ENCODE measurements at places on chromosomes 2 and 18.

DNA sequence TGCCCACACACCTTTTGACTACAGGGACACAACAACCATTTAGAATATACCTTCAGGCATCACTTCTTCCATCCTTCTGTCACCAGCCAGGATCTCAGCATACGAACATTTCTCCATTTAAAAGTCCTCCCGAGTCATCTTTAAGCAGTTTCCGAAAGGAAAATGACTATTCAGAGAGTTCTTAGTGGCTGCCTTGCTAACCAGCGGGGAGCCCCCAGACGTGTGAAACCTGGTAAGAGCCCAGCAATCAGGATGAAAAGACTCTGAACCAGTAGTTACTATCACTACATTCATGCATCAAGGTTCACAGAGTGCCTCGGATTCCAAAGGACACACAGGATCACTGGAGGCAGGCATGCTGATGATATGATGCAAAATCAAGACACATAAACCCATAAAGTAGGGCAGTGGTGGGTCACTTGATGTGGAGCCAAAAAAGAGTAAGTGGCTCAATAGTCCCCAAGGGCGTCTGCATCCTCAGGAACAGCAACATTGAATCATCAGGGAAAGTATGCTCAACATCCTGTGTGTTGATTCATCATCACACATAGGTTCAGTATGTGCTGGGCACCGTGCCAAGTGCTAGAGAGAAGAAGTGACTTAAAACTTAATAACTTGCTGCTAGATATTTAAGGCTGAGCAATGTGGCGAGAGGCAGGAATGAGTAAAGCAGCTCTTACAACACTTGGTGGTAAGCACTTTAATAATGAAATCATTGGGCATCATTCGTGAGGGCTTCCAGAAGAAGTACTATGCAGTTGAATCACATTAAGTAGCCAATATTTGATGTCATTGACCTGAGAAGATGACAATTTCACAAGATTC, 4.4 kb downstream of the CCL20 start:
- no peak for ATAC-seq

DNA sequence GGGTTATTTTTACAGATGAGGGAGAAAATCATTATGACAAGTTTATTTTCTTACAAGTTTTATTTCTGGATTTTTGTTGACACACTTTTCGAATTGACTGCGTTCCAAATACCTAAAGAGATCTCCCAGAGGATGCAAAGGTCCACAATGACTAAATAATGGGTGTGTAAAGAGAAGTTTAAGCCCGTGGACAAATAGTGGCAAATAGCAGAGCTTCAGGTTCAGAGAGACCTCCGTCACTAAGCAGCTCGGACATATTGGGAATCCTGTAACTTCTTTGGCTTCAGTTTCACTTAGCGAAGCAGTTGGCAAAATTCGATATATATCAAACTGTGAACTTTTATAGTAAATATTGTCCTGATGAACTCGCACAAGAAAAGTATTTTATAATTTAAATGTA, 270.5 kb upstream of the KCNJ3 start:
- no peak for ATAC-seq

GRCh38 chr2:238082151-238082550, 18.0 kb upstream of the ESPNL start:
- no peak for ATAC-seq

- no peak for ATAC-seq
Observed at GRCh38 chr18:51479736-51480135, 282.3 kb upstream of the MEX3C start.

Data from stimulated activated memory B cell treated with anti-CD40 and anti-IgM and Interleukin-4, amounts not matched to agents 10 μg/mL and 1 μg/mL and 100 μg/mL, for 72 hours (primary cell).